ENCODE measurements at places on chromosomes 16 and 17.
A peak's percentile ranks its signal among the peaks of the same experiment; 100 is the strongest.

DNA sequence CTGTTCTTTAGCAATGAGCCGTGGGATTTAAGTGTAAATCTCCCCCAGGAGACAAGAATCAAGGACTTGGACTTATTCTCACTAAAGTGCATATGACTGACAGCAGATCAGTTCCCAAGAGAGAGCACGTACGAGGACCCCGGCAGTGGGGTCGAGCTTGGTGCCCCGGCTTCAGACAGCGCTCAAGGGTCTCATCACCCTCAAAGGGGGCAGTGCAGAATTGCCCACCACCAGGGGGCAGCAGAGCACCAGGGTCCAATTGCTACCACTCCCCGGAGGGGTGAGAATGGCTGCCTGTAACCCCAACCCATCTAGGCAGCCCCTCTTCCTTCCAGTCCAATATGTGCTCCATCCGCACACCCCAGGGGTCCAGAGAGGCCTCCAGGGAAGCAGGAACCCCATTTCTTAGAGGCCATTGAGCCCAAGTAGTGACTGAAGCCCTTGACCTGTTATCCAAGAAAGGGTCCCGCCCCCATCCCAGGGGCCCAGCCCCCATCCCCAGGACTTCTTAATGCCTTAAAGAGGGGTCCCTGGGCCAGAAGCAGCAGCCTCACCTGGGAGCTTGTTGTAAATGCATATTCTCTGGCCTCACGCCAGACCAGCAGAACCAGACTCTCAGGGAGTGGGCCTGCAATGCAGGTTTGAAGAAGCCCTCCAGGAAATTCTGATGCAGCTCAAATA lies 86.1 kb downstream of the ZDHHC7 start:
- DNase-seq, result no peak

DNA sequence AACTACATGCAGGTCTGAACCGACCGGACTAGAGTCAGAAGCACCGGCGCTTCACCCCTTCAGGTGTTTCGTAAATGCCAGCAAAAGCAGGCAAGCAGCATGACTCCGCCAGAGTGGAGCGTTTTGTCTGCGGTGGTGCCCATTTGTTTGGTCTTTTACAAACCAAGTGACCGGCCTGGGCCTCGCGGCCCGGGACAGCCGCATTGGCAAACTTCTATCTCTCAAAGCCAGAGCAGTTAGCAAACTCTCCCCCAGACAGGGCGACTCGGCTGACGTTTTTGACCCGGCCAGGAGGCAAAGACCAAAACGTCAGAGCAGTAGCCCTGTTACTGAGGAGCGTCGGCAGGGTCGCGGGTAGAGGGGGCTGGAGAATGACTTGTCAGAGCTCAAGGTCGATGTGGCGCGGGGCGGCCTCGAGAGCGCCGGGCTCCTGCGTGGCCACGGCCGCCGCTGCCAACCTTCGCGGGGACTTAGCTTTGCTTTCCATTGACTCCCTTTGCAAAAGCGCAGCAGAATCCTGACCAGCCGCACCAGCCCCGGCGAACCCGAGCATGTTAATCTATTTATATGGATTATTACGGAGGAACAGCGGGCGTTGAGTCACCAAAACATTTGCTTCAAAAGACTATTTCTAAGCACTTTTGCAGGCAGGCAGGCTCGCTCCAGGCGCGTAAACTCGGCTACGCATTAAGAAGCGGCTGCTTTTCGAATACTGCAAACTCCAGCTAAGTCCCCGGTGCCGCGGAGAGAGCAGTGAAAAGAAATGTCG lies 763 bp upstream of the SOX9 start:
- peak; percentile 90 for DNase-seq

- DNase-seq, result peak; percentile 66
These were observed 7.0 kb downstream of the MT2A start for GRCh38 chr16:56615353-56615752.

GRCh38 chr17:1462164-1463112 lies 6.4 kb upstream of the CRK start:
- peak; percentile 60 for DNase-seq

GRCh38 chr17:35002876-35003551 lies 22.7 kb downstream of the LIG3 start:
- peak; percentile 69 for DNase-seq

GRCh38 chr17:27417596-27418365 lies 38.5 kb upstream of the KSR1 start:
- no peak for DNase-seq
